ENCODE measurements at places on chromosomes 1 and 21. TPM values are rescaled to one million over a fixed set of nuclear protein-coding genes. Genes with fewer than 3 reads are reported as not detected.

The TDRD10 gene
- total RNA-seq, result not detected

- no peak for DNase-seq
These were observed at the start of gene TRIM46 for GRCh38 chr1:155173478-155174323. Gene TRIM46, plus strand, starts transcription at chr1:155173849. Its CDS starts 118 bp downstream, at chr1:155173967.

GRCh38 chr1:234730475-234730769 is 120.4 kb upstream of the IRF2BP2 start:
- no peak for DNase-seq

GRCh38 chr1:19029191-19030085 is 73.0 kb upstream of the IFFO2 start:
- DNase-seq, result no peak
